ENCODE measurements at places on chromosomes 5 and 9.

DNA sequence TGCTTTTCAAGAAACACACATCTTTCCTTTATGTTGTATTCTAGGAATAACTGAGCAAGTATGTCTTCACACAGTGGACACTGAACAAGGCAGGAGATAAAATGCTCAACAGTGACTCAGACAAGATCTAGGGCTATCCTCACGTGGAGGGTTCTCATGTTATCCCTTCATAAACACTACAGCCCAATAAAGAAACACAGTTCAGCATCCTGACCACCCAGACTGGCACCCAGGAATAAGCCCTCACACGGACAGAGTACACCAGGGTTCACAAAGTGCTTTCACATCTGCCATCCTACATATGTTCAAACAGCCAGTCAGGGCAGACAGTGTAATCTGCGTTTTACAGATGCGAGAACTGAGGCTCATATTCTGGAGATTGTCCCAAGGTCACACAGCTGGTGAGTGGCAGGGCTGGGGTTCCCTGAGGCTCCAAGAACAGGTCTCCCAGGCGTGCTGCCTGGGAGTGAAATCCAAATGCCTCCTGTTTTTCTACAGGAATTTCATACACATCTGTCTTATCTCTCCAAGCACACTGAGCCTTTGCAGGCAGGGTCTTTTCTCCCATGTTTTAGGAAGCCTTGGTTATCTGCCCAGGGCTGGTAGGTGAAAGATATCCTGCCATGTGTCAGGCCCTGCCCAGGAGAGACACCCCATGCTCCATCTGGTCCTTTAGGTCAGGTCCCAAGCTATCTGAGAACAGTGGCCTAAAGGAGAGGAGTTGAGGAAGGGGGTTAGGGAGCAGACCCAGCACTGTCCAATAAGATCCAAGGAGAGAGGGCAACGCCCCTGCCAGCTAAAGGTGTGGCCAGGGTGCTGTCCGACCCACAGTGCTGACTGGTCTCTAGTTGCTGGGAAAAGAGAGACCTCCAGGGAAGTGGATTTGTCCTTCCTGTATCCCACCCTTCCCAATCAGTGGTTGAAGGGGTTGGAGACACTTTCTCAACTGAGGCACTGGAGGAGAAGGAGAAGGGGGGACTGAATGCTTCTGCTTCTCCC is 47.9 kb upstream of the XPA start:
- DNase-seq: no peak

DNA sequence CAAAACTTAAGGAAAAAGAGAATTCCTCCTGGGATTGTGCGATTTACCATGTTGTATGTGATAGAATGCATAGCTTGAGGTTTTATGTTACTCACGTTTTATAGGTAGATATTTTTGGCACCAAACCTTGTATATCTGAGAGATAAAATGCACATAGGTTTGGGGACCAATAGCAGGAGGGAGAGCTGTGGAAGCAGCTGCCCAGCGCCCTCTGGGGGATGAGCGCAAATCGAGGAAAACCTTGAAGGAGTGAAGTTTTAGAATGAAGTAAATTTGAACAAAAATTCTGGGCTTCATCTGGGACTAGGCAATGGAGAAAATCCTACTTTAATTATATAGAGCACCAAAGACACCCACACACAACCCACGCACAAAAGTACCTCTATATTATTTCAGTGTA is 197.0 kb downstream of the ADCY2 start:
- DNase-seq: no peak

GRCh38 chr9:70924895-70925547 is 196.4 kb downstream of the TRPM3 start:
- DNase-seq: no peak

GRCh38 chr5:2914981-2915484 is 163.6 kb upstream of the IRX2 start:
- DNase-seq: no peak

DNA sequence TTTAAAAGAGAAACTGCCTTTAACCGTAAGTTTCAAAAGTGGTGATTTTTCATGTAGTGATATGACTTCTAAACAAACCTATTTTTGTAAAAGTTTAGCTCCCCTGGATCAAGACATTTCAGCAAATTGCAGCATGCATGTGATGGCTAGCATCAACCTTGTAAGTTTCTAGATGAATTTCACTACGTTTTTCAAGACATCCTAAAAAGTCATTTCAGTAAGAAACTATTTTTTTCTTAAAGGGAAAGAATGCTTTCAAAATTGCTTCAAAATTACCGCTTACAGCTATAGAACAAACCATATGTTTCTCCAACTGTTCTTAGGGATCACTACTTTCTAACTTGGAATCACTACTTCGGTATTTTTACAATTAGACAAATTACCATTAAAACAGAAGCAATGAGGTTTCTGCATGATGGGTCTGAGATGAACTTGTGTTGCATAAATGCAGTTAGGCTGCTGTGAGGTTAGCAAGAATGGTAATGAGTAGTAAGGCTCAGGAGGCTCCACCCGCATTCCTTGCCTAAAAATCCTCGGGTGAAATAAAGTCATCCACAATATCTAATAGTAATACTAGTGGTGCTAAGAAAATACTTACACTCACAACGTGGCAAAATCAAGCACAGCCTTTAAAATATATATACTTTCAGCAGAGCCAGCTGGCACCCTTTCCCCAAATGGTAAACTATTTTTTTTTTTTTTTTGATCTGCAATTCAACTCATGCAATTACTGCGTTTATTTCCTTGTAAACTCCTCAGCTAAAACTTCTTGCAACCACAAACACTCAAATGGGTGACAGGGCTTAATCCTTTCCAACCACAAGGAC is 53.8 kb downstream of the CDC14B start:
- no peak for DNase-seq

- no peak for DNase-seq
Measured at GRCh38 chr5:801472-801871, 16.9 kb upstream of the ZDHHC11B start.

- DNase-seq: no peak
Measured at GRCh38 chr9:125125523-125125922, 17.8 kb downstream of the SCAI start.

DNA sequence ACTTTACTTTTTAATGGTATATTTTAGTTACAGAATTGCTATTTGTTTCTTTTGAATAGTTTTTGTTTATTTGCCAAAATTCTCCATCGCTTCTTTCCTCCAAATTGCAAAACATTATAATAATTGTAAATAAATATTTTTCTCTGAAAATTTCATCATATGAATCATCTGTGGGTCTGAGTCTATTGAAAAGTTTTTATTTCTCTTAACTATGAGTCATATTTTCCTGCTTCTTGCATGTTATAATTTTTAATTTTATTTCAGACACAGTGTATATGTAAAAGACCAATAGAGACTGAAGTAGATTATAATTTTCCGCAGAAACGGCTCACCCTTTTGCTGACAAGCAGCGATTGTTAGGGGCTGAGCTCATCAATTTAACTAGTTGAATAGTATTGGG is 279.1 kb upstream of the IL12B start:
- DNase-seq: no peak

- DNase-seq: no peak
Measured at GRCh38 chr5:108129129-108129528, 252.8 kb downstream of the FBXL17 start.

DNA sequence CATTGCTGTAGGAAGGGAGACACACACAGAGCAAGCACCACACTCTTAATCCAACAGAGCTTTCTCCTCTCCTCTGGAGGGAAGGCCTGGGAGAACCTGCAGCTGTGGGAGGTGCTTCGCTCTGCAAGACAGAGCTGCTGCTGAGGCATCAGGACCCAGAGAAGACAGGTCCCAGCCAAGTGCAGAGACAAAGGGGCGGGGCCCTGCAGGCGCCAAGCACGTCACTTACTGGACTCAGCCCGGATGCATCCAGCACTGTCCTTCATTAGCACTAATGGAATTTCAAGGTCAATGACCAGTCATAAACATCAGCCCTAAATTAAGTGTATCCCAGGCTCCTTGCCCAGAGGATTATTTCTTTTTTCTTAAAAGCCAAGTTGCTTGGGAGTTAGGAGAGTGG is 337.1 kb upstream of the PANK3 start:
- DNase-seq: no peak

DNA sequence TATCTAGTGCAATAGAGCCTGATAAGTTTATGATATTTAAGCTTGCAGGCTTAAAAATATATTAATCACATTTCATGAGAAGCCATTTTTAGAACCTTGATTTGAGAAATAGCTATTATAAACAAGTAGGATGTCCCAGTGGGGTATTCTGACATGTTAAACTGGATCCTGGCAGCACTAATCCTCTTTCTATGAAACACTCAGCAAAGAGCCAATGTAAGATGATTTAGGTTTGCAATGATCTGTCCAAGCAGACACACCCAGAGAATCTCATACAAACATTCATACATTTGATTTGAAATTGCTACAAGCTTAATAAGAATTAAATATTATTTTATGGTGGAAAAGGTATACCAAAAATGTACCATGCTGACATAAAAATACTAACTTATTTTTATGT is 86.5 kb downstream of the ERP44 start:
- no peak for DNase-seq

DNA sequence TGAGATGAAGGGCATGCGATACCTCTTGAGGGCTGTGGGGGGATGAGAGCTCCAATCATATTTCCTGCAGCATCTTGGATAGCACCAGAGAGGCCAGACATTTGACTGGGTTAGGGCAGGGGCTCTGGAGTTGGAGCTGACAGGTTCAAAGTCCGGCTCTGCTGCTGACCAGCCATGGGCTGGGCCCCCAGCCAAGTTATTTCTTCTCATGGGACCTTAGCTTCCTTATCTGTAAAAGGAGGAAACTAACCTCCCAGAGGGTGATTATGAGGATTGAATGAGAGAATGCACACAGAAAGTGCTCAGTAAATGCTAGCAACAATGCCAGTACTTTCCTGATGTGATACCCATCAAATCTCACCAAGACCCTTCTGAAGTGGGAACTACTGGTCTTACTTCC is 65.2 kb upstream of the SLC25A51 start:
- DNase-seq: no peak

DNA sequence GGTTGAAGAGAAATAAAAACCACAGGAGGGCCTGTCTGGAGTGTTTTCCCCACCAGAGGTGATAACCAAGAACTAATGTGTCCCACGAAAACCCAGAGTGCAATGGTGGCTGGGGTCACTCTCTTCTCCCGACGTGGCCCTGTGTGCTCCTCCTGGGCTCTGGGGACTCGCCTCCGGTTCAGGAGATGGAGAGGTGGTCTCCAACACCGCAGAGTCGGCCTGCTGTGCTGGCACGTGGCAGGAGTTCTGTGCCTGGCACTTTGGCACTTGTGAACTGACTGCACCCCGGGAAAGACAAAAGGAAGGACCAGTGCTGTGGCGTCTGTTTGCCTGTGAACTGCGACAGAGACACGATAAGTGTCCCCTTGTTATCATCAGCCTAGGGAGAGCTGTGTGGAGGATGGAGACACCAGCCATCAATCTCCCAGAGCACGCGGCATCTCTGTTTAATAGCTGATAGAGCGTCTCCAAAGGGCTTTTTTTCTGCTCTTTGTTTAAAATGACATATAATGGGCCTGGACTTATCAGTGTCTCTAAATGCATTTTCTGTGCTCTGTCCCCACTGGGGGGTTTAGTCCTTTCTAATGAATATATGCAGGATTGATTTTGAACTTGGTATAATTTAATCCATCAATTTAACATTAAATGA is 98.3 kb downstream of the MRPL36 start:
- no peak for DNase-seq

DNA sequence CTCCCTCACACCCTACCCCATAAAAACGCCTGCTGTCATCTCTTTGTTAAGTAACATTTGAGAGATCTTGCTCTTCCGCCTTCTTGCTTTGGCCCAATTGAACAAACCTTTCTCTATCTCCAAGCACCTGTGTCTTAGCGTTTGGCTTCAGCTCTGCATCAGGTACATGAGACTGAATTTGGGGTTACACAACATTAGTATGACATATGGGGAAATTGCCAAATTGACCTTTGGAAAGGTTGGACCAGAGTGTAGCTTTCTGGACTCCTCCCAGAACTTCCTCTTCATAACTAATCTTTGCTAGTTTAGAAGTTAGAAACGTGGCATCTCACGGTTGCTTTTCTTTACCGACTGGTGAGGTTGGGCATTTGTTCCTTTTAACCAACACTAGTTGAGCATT is 3.5 kb upstream of the EXOSC3 start:
- DNase-seq: no peak

GRCh38 chr9:89006996-89007967 is 16.0 kb downstream of the S1PR3 start:
- no peak for DNase-seq

DNA sequence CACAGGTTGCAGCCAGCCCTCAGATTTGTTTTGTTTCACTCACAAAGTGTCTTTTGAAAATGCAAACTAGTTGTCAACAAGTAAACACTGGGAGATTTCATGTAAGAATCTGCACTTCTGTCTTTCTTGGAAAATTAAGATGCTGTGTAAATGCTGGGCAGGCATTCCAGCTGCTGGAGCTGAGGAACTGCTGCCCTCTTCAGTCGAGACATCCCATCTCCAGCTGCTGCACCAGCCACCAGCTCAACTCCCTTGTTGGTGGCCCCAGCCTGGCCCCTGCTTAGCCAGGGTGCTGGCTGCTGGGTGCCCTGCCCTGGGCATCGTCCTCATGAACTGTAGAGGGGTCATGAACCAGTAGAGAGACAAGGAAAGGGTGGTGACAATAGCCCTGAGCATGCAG is 33.1 kb upstream of the AFAP1L1 start:
- DNase-seq: no peak

DNA sequence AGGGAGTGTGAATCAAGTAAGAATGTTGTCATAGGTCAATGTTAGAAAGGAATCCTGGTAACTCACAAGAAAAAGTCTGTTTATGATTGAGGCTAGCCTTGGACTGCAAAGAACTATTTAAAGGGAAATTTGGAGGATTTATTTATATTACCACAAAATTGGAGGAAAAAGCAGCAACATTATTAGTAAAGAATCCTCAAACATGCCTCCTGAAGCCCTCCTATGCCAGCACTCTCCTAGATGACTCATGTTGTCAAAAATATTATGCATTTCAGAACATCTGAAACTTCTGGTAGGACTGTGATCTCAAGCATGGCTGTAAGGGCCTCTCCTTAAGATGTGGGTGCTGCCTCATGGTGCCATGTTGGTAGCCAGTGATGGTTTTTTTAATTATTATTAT is 628.5 kb downstream of the CHSY3 start:
- no peak for DNase-seq

GRCh38 chr9:19470981-19471650 is 62.3 kb downstream of the ACER2 start:
- no peak for DNase-seq

DNA sequence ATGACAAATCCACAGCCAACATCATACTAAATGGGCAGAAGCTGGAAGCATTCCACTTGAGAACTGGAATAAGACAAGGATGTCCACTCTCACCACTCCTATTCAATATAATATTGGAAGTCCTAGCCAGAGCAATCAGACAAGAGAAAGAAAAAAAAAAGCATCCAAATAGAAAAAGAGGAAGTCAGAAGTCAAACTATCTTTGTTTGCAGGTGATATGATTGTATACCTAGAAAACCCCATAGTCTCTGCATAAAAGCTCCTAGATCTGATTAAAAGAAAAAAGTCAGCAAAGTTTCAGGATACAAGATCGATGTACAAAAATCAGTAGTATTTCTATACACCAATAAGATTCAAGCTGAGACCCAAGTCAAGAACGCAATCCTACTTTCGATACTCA is 66.1 kb downstream of the OSMR start:
- no peak for DNase-seq

All from CD4-positive, alpha-beta T cell treated with Interleukin-17A for 1 hour (primary cell).